ENCODE measurements at places on chromosomes 13 and 19. TPM values are rescaled to one million over a fixed set of nuclear protein-coding genes. Genes with fewer than 3 reads are reported as not detected.

The TLE2 gene
- 12.8 TPM for total RNA-seq

The CD70 gene
- total RNA-seq, result 0.09 TPM

The PLEKHA4 gene
- total RNA-seq, result 28.9 TPM

The SULT2A1 gene
- not detected for total RNA-seq

The RGL3 gene
- total RNA-seq, result 0.41 TPM

The ZNF99 gene
- total RNA-seq, result not detected

The ZNF66 gene
- 4.0 TPM for total RNA-seq

The TRMT1 gene
- 19.2 TPM for total RNA-seq

The ZNF134 gene
- total RNA-seq, result 18.6 TPM

All from fibroblast of the aortic adventitia (primary cell).